ENCODE measurements at places on chromosomes 6 and 20.

DNA sequence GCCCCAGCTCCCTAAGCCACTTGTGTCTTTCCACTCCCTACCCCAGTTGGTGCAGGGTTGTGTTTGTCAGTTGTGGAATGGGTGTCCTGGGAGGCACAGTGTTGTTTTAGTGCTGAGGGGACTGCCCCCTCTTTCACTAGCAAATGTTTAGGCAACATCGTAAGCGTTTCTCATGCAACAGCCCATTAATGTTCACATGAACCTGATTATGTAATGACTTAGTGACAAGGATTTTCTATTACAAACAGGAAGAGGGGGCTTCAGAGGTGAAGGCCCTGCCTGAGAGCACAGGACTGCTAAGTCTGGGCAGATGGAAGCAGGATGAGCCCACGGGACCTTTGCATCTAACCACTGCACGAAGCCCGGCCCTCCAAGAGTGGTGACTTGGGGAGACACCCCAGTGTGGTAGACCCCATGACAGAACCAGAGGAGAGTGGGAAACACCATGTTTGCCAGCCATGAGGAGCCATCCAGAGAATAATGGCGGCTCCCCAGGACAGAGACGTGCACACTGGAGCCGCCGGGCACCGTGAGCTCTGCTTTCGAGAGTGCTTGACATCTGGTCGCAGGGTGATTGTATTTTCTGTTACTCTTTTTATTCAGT lies 339.7 kb downstream of the THBS2 start:
- no peak for DNase-seq

DNA sequence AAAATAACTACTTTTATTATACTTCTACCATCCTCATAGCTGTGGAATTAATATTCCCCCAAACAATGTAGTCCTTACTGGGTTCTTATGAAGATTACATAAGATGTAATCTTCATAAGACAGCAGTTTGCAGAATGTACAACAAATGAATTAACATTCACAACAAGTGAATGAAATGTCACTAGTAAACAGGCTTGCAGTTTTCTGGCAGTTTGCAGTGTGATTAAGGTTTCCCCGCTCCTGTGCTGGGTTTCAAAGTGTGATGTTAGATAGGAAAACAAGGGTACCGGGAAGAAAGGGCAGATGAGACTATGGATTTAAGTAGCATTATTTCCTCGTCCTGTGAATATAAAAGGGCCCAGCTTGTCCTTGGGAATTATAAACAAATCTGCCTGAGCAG lies 22.5 kb downstream of the ARFGEF3 start:
- no peak for DNase-seq

GRCh38 chr6:135230711-135231468 lies 49.8 kb downstream of the MYB start:
- DNase-seq, result no peak

GRCh38 chr20:61325718-61326117 lies 73.7 kb downstream of the CDH4 start:
- no peak for DNase-seq

- no peak for DNase-seq
Measured at GRCh38 chr6:163613025-163613424, 198.5 kb downstream of the QKI start.

- DNase-seq, result no peak
Measured at GRCh38 chr6:168583126-168583525, 142.1 kb downstream of the SMOC2 start.

- DNase-seq, result no peak
Measured at GRCh38 chr20:684676-685319, 9.2 kb upstream of the SCRT2 start.

- DNase-seq, result peak; percentile 72
Measured at GRCh38 chr20:32902456-32903420, 44.0 kb downstream of the EFCAB8 start.

DNA sequence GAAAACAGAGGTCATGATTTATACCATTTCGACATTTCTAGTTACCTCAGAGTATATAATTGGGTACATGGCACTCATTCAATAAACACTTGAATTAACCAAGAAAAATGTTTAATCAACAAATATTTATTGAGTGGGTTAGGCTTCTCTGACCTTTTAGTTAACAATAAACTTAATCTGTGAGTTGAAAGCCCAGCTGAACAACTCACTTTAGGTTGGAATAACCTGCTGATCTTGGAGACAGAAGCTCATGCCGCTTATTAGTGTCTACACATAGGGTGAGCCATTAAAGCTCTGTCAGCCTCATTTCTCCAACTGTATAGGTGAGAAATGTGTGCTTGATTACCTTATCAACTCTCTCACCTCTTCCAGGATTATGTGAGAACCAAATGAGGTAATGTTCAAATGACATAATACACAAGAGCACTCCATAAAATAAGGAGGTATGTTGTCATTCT lies 98.2 kb upstream of the DTNBP1 start:
- DNase-seq, result no peak

GRCh38 chr6:2235777-2236495 lies 9.5 kb downstream of the GMDS start:
- DNase-seq, result no peak

DNA sequence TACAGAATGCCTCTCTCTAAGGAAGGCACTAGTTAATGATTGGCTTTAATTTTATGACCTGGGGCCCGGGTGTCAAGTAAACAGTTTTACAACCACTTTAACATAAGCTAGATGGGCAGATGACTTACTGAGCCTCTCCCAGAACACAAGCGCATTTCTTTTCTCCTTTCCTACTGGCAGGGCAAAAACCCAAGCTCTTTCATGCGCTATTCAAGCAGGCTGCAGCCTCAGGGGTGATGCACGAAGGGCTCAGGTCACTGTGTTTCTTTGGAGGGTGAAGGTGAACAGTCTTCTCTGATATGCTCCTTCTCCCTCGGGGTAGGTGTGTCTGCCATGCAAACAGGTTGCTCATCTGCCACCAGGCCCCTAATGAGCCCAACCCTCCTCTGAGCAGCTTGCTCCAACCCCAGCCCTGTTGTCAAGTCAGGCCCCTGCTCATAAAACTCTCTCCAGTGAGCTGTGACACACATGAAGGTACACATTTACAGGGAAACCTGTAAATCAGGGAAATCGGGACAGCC lies 73.5 kb upstream of the CDH4 start:
- no peak for DNase-seq

GRCh38 chr6:160160450-160160849 lies 38.8 kb downstream of the SLC22A1 start:
- no peak for DNase-seq

GRCh38 chr20:47818016-47818415 lies 32.7 kb upstream of the SULF2 start:
- no peak for DNase-seq

- no peak for DNase-seq
Measured at GRCh38 chr20:33853507-33853813, 42.3 kb downstream of the CHMP4B start.

DNA sequence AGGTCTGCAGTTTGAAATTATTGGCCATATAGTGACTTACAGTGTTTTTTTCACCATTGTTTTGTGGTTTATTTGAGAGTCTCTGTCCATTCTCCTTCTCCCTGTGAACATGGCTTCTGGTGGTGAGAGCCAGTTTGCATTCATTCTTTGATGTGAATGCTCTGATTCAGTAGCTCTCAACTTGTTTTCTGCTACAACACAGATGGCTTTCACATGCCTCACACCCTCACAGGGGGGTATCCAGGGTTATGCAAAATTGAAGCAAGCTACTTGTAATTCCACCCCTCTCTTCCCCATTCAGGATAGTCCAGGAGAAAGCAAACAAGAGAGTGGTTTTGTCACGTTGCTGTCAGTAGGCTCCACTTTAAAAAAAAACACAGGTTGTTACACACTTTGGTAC lies 55.6 kb downstream of the SLX4IP start:
- no peak for DNase-seq

DNA sequence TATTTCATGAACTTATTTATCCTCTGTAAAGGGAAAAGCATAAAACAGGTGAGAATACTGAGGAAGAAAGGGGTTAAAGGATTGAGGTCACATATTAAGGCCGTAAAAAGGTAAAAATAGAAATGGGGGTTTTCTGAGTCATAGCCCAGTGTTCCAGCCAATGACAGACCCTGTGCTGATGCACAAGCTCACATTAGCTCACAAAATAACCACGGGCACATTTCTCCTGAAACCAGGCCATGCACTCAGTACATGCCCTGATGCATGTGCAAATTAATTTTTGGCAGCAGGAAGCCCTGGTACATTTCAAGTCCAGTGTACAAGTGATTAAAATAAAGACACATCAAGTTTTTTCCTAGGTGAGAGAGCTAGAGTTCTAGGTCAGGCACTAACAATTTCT lies 194.4 kb downstream of the TMEM200A start:
- DNase-seq, result no peak

- no peak for DNase-seq
Measured at GRCh38 chr6:14638435-14638905, 520.9 kb downstream of the CD83 start.

DNA sequence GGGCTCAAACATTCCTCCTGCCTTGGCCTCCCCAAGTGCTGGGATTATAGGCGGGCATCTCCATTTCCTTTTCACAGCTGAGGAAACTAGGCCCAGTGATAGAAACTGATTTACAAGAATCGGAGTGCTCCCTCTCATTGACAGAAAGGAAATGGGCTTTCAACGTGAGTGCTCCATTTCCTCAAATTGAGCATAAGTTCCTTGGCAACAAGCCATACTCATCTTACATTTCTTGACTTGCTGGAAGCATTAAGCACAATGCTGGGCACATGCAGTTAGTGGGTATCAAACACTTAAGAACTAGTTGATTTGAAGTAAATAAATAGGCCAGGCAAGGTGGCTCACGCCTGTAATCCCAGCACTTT lies 54.7 kb downstream of the FGD2 start:
- no peak for DNase-seq

GRCh38 chr6:111231090-111231459 lies 143.8 kb downstream of the SLC16A10 start:
- DNase-seq, result no peak

- DNase-seq, result no peak
Measured at GRCh38 chr6:1580109-1580508, 29.6 kb upstream of the FOXC1 start.

DNA sequence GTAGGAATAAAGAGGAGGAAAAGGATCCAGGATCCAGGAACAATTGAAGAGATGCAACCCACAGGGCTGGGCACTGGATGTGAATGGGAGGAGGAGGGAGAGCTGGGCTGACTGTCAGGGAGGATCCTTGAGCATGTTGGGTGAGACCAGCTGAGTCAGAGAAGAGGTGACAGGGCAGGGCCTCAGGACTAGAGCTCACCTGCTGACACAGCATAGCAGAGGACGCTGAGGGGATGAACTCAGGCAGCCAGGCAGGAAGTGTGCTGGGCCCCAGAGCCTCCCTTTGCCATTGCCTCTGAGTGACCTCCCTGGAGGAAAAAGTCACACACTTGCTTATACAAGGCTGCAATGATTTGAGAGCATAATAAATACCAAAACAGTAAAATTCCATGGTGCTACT lies 72.3 kb downstream of the ZNF133 start:
- DNase-seq, result no peak

- DNase-seq, result no peak
Measured at GRCh38 chr6:50589751-50590470, 123.4 kb upstream of the TFAP2D start.

- DNase-seq, result no peak
Measured at GRCh38 chr6:25781134-25781533, 26.6 kb downstream of the SLC17A4 start.

- no peak for DNase-seq
Measured at GRCh38 chr6:96576221-96576620, 13.3 kb downstream of the FHL5 start.

- DNase-seq, result no peak
Measured at GRCh38 chr6:82251942-82252341, 4.4 kb upstream of the IBTK start.

DNA sequence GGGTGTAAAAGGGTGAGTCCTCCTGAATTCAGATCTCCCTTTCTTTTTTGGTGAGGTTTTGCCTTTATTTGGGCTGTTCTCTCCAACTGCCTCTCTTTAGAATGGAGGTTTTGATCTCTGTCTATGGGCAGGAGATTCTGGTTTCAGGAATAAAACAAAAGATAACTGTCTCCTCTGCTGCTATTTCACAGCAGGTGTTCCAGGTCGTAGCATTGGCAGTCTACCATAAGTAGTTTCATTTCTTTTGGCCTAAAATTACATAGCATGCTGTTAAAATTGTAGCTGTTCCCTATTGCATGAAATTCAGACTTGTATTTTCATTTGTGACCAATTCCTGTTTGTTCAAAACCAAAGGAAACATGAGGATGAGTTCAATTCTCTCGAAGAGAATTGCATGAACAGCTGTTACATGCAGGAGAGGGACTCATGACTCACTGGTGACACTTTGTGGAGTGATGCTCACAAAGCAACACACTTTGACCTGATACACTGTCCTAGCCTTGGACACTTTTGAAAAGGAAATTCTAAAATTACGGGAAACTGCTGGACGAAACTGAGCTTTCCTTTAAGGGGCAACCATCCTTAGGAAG lies 76.8 kb upstream of the SIRPG start:
- peak; percentile 44 for DNase-seq

DNA sequence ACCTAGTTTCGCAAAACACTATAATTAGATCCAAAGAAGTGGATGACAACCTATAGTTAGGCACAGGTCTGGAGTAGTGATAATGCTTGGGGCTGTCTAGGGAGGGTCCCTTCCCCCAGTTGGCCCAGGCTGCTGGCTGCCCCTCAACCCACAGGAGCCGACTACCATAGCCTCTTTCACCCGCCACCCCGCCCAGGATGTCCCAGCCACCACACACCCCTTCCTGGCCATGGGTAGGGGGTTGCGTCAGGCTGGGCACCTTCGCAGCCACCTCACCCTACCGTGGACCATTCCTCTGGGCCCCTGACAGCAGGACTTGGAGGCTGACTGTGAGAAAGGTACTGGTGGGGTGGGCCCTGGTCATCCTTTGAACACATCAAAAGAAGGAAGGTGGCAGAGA lies 8.5 kb downstream of the TFEB start:
- DNase-seq, result no peak

DNA sequence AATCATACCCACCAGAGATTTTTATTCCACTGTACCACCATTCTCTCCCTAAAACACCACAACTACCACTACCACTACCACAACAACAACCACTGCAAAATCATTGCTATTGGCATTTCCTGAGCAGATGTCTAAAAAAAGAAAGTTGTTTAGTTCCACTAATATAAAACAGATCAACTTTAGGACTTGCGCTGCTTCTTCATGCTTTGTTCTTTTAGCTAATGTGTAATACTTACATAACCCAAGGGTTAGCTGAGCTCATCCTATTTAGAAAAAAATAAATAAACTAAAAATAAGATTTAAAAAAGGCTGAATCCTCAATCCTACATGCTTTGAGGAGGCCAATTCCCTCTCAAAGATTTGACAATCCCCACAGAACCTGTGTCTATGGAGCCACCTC lies 11.4 kb downstream of the IYD start:
- no peak for DNase-seq

- no peak for DNase-seq
Measured at GRCh38 chr6:69220375-69220774, 576.4 kb downstream of the LMBRD1 start.

GRCh38 chr6:25788305-25788922 lies 33.9 kb downstream of the SLC17A4 start:
- peak; percentile 53 for DNase-seq

DNA sequence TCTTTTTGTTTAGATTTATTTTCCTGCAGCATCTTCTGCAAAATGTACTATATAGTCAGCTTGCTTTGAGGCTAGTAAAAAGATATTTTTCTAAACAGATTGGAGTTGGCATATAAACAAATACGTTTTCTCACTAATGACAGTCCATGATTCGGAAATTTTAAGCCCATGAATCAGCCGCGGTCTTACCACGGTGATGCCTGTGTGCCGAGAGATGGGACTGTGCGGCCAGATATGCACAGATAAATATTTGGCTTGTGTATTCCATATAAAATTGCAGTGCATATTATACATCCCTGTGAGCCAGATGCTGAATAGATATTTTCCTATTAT lies 3.2 kb downstream of the FOXC1 start:
- no peak for DNase-seq

- DNase-seq, result no peak
Measured at GRCh38 chr20:37102571-37102970, 6.8 kb upstream of the RBL1 start.
